ENCODE measurements at places on chromosomes 6 and 20.

DNA sequence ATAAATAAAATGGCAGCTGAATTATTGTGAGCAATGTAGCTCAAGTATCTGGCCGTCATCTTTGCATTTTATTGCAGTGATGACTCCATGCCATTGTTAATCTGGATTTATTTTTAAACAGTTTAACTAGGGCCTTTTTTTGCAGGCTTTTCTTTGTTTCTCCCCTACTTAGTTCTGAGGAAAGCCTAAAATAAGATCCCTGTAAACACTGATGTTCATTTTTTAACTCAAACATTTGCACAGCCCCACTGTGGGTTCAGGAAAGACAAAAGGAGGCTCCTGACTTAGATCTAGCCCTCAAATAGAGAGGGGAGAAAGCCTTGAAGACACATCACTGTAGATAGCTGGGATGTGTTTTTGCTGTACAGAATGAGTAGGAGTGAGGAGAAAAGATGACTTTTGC is 69.2 kb downstream of the PLEKHG1 start:
- no peak for DNase-seq

DNA sequence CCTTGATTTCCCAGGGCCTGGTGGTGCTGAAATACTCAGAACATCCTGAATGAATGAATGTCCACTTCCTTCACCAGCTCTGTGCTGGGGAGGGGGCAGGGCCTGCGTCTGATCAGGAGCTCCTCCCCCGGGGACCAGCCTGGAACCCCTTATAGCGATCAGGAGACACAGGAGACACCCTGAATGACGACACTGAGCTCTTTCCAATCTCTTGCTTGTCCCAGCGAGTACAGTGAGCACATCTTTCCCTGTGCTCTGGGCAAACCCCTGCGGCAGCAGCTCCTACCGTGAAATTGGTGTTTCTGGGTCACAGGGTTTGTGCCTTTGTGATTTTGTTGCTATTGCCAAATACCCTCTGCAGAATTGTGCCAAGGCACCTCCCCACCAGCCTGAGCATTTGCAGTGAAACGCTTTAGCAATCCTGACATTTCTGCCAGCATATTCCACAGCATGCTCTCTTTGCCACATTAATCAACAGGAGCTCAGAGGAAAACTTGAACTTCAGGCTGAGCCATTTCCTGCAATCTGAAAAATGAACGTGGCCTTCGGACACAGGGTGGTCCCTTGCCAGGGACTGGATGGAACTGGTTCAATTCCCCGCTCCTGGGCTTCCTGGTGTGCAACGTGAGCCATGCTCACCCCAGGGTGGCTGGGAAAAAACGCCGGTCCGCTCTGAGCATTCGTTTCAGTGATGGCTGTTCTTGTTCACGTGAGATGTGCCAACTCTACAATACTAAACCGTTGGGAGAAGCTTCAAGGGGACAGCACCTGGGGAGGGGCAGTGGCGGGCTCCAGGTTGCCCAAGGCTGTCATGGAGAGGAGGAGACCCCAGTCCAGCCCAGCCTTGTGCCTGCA is 23.1 kb upstream of the MRGBP start:
- DNase-seq = no peak

GRCh38 chr6:150177259-150177951 is 34.6 kb downstream of the PPP1R14C start:
- DNase-seq = no peak

GRCh38 chr6:41000248-41000647 is 38.8 kb downstream of the UNC5CL start:
- no peak for DNase-seq

DNA sequence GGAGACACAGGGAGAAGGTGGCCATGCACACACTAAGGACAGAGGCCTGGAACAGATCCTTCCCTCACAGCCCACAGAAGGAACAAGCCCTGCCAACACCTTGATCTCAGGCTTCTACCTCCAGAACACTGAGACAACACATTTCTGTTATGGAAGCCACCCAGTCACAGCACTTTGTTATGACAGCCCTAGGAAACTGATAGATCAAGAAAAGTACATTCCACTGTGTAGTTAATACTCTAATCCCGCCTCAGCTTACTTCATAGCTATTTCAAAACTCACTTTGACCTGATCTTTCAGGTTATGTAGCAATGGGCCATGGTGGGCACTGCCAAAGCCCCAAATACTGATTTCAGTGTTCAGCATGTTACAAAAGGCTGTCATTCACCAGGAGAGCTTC is 66.8 kb downstream of the CD24 start:
- no peak for DNase-seq

DNA sequence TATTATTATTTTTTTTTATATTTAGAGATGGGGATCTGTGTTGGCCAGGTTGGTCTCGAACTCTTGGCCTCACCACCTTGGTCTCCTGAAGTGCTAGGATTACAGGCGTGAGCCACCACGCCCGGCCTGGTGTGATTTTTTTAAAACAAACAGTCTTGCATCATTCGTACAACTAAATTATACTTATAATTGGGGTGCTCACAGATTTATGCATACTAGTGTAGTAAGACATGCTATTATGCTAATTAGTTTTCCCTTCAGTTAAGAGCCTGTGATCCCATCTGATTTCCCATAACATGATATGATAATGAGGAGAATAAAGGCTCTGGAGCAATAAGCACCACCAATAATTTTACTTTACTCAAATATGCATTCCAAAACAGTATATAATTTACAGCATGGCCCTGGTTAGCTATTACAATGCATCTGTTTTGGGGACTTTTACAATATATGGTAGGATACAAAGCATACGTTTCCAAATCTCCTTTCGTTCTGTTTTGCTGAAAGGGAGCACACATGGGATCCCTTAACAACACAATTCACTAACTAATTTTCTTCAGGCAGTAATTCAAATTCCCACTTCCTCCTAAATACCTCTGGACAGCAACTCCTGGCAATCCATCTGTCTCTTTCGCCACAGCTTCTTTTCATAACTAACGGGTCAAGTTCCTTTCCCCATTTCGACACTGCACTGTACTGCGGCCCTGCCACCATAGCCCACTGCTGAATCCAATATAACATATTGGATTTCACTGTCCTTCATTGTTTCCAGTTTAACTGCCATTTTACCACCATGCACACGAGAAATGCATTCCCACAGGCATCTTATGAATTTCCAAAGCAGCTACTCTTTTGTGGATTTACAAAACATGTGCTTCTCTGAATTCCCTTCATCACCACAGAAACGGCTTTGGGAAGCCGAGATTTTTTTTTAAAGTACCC is 1.7 kb downstream of the NUDT3 start:
- no peak for DNase-seq

GRCh38 chr20:54114109-54114508 is 43.7 kb upstream of the BCAS1 start:
- DNase-seq = no peak

DNA sequence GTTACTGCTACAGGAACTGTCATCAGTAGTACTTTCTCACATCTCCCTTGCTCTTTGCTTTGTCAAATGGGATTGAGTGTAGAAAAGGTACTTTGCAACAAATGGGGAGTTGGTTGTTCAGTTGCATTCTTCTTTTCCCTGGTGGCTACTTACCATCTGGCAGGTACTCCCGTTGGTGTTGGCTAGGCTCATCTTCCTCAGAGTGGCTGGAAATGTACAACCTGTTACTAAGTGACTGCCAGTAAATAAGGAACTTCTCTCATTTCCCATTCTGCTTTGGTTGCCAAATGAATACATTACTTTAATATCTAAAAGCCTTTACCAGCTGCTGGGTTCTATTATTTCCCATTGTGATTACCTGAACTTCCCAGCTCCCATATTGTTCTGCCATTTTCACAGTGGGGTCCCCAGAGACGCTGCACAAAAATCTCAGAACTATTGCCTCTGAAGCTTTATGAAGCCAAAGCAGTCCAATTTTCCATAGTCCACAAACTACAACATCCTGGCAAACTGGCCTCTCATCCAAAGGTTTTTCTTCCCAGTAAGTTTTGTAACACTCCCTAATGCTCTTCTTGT is 229.7 kb upstream of the HTR1E start:
- DNase-seq = no peak

DNA sequence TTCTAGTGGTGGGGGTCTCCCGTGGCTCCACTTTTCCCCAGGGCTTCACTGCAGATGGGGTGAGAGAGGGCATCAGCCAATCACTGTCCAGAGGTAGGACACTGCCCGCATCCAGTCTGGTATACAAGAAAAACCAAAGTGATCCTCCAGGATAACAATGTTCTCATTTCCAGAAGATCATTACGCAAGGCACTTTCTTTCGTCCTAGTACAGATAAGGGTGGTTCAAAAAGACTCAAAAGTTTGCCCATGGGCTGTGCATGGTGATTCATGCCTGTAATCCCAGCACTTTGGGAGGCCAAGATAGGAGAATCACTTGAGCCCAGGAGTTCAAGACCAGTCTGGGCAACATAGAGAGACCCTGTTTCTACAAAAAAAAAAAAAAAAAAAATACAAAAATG is 16.4 kb downstream of the GMDS start:
- DNase-seq = no peak

DNA sequence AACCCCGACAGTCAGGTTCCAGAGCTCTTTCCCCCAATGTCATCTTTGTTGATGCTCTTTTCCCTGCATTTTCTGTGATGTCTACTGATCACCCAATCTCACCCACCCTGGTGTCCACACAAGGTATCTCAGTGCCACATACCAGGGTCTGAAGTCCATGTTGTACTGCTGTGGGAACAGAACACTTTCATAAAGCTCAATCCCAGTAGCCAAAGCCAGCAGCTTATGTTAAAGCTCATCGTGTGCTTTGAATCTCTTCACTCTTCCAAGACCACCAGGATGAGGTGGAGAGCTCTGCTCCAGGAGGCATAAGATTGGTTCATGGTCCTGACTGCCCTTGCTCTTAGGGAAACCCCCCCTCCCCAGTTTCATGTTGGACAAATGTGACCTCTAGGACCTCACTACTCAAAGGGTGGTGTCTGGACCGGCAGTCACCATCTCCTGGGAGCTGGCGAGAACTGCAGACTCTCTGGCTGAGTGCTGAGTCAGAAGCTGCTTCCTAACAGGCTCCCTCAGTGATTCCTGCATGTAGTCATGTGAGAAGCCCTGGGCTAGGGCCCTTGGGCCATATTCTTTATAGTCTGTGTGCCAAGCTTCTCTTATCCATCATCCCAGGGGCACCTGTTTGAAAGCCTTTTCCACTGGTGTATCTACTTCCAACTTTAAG is 13.4 kb upstream of the CPNE5 start:
- no peak for DNase-seq

DNA sequence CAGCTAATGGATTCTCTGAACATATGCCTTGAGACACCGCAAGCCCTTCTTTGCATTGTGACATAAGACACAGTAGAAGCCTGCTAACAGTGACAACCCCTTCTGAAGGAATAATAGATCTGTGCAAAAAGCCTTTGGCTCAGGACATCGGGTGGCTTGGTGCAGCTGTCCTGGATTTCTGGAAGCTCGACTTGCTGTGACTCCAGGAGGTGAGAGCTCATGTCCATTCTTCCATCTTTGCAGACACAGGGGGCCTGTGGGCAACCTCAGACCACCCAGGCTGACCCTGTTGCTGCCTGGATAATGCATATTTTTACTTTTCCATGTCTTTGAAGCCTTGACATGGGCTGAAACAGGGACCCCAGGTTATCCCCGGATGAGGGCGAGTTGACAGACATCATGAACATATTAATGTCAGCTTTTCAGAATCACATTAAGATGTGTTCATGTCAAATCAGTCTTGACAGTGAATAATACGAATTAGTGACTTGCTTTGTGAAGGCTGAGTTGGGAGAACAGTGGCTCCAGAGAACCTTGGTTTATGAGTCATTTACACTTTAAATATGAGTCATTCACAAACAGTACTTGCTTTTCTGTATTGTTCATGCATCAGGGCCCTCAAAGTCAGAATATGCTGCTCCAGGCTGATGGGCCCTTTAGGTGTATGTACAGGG is 66.8 kb upstream of the IYD start:
- no peak for DNase-seq

DNA sequence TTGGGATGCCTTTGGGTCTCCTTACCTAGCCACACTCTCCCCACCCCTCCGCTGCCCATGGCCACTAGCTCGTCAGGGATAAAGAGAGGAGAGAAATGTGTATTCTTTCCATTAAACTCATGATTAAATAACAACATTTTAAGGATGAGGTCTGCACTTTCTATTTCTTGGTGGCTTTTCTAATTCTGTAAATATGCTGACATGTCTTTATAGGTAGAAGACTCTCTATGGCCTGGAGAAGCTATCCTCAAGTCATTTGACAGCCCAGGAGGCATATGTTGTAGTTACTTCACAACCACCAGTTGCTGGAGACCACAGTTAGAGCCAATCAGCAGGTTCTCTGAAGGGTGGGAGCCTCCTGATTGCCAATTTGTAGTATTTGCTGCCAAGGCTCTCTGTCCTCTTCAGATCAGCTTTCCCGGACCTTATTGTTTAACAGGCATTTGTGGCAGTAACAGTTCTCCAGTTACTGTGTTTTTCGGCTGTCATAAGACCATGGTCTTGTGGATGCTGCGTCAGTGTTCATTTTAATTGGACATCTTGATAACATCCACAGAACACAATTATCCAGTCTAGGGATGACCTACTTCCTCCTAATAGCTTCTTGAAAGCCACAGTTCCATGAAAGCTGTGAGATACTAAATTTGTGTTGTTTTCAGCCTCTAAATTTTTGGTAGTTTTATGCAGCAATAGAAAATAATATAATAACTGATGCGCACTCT is 205.0 kb upstream of the KCNQ5 start:
- no peak for DNase-seq

DNA sequence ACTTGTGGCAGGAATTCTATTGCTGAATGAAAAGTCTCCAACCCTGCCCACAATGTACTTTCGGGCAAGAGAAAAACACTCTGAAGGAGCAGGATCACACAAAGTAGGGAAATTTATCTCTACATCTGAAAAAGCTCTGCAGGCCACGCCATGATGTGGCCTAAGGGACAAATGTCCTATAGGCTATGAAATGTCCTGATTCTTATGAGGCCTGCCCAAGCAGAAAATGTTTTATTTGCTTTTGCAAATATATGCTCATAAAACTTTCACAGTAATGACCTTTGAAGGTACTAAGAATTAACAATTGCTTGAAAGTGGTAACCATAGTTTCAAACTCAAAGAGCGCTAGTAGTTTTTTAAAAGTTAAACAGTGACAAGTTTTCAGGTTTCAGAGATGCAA is 31.0 kb downstream of the SYCP2 start:
- DNase-seq = no peak

DNA sequence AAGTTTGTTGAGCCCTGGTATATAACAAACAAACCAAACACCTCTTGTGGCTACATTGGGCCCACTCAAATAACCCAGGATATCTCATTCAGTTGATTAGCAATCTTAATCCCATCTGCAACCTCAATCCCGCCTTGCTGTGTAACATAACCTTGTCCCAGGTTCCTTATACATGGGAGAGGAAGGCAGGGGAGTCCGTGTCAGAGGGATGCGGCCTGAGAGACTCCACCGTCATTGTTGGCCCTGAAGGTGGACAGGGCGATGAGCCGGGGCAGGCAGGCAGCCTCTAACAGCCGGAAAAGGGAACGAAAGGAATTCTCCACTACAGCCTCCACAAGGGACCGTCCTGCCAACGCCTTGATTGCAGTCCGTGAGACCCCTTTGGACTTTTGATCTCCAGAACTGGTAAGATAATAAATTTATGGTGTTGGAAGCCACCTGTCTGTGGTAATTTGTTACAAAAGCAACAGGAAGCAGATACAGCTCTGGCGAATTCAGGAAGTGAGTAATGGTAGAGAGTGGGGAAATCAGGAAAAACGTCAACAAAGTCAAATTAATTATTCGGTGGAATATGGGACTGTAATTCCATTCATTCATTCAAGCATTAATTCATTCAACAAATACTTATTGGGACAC is 124.5 kb upstream of the SALL4 start:
- no peak for DNase-seq

Data from stimulated activated CD4-positive, alpha-beta T cell treated with anti-CD3 and anti-CD28 coated beads, Interleukin-1b, Interleukin-23, amount 100 ng/mL, for 1 hour (primary cell).